ENCODE measurements at places on chromosomes 12 and 14.

DNA sequence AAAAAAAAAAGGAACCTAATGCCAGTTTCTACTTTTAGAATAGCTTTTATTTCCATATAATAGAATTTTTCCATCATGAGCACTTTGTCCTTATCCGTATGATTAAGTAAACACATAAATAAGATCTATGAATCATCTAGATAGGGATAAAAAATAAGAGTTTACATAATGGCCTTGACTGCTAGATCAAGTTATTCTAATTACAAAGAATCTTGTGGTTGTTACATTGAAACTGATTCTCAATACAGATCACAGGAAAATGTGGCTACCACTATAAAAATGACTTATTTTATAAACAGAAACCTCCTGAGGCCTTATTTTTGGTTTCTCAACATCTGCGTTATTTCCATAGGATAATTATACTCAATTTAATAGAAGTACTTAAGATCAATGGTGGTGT is 34.4 kb upstream of the NDUFA12 start:
- no peak for DNase-seq

DNA sequence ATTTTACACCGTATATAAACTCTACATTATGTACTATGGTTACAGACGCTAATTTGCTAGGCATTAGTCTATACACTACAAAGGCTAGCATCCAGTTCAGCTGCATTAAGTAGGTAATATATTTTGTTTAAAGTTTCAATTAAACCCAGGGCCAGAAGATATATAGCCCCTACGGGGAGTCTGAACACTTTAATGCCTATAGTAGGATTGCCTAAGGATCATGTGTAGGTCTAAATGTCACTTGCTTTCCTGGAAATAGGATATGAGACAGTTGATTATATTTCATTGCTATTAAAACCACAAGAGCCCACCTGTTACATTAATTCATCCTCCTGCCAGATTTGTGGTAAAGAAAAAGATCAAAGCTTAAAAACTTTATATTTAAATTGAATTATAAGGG is 286.9 kb downstream of the TMTC2 start:
- no peak for DNase-seq

DNA sequence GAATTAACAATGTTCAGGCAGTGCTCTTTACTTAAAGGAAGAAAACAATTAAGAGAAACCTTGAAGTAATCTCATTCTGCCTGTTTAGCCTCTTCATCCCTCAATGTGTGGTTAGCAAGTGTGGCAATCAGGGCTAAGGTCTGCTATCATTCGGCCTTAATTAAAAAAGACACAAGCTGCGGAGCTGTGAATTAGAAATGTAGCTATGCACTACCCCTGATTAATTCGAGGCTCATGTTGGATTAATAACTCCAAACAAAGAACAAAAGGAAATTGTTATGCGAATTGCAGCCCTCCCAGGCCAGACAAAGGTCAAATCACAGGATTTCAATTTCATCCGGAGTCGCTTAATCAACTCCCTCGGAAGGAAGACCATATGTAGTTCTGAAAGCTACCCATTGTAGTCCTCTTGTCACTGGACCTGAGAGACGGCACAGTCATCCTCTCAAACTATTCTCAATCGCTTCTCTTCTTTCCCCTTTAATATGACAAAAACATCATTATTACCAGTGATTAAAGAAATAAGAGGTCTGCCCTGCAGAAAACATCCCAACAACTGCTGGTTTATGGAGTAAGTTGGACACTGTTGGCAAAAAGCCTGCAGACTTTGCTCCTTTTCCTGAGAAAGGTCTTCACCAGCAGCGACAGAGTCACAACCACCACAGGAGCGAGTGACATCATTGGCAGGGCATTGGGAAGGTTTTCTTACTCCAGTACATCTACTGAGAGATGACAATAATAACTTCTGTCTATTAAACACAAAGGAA is 71.1 kb upstream of the SOX5 start:
- DNase-seq: no peak

GRCh38 chr14:82689948-82690347 is 1156.3 kb upstream of the SEL1L start:
- no peak for DNase-seq

DNA sequence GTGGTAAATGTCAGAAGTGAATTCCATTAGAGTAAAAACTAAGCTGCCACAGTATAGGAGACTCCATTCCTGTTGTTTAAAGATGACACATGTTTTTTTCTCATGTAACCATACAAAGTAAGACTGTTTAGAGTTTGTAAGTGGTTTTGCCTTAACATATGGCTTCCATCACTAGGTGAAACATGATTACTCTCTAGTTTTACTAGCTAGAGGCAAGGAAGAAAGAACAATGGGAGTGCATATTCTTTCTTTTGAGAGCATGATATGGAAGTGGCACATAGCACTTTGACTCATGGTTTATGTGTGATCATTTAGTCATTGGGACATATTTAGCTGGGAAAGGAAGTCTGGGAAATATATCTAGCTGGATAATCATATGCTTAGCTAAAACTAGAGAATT is 7.7 kb downstream of the ATF7IP start:
- no peak for DNase-seq

DNA sequence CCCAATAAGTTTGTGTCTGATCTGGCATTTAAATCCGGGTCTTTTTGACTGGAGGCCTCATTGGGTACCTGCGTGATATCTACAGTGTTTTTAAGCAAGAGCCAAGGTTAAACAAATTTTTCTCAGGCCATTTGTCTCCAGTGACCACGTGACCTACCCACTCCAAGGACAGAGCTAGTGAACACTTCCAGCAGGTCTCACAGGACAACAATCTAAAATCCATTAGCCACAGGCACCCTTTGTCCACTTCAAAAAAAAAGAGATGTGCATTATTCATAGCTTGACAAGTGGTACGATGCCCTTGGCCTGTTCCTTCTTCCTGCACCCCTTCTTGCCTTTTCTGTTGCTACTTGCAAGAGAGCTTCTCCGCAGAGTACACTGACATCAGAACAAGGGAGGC is 109.6 kb upstream of the GSC start:
- no peak for DNase-seq
